ENCODE measurements at places on chromosomes 1 and 21.

- no peak for DNase-seq
These were observed 18.4 kb downstream of the RIT1 start for GRCh38 chr1:155892796-155893195.

- DNase-seq = peak; percentile 68
These were observed 440.9 kb upstream of the ZRANB2 start for GRCh38 chr1:71521655-71522264.

- no peak for DNase-seq
These were observed 3.5 kb downstream of the SLC66A1 start for GRCh38 chr1:19315378-19316198.

- peak; percentile 35 for DNase-seq
These were observed 74.3 kb upstream of the COG2 start for GRCh38 chr1:230568008-230568407.

DNA sequence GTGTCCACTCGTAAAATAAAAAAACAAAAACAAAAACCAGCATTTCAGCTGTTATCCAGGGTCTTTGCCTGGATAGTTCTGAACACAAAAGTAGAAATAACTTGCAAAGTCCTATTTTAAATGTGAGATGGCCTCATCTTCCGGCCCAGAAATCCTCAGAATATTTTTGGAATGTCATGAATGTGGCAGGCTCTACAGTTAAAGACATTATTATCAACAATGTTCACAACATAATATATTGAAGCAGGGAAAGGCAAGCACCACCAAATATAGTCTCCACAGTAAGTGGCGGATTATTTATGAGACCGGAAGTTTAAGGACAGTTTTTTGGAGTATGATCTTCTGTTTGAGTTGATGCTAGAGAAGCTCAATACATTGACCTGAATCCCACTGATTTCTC lies 1.2 kb upstream of the C1orf198 start:
- DNase-seq = no peak

- DNase-seq = peak; percentile 53
These were observed 66.0 kb downstream of the SYDE2 start for GRCh38 chr1:85134583-85135391.

DNA sequence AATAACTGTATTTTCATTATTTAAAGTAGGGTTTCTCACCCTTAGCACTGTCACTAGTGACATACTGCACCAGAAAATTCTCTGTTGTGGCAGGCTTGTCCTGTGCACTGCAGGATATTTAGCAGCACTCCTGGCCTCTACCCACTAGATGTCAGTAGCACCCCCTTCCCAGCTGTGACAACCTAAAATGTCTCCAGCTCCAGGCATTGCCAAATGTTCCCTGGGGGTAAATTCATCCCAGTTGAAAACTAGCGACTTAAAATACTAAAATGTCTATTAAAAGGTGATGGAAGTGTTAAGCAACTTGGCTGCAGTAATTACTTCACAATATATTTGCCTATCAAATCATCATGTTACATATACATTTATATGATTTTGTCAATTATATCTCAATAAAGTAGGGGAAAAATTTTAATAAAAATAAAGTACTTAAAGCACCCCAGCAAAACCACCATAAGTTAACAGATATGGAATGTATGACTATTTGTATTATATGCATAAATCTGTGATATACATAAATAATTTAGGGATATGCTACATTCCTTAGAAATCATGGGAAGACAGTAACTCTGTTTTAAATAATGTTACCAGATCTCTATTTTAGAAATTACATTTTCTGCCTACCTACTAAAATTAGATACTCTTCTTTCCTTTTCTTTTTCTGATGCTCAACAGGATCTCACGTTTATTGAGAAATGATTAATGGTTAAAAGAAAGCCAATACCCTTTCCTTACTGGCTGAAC lies 74.6 kb downstream of the ARID4B start:
- DNase-seq = peak; percentile 85

GRCh38 chr1:209542585-209542984 lies 40.9 kb upstream of the CAMK1G start:
- DNase-seq = no peak

- DNase-seq = peak; percentile 52
These were observed 59.1 kb downstream of the FAAP20 start for GRCh38 chr1:2135441-2135841.

DNA sequence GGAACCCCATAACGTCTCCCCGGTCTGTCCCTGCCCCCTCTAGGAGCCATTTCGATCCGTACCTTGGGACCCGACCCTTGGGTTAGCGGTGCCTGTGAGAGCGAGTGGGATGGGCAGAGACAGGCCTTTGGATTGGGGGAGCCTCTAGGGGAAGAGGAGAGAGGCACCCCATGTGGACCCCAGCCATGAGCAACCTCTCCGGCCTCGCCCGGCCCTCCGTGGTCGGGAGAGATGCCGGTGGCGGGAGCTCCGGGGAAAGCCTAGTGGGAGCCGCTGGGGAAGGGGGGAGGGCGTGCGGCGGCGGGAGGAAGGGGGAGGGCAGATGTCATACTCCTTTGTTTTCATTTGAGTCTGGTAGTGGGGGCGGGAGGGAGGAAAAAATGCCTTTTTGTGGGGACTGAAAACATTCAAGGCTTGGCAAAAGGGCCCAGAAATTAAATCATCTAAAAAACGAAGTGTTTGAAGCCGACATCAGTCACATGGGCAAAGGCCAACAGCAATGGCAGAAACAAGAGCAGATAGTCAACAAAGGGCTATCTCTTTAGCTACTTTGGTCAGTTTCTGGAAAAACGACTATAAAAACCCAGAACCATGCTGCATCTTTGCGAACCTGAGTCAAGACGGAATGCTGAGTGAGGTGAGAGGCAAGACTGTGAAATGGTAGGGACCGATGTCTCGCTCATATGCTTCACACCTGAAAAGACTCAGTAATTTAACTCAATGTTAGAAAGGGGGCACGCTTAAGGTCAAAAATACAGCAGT lies 758 bp downstream of the PTBP2 start:
- peak; percentile 90 for DNase-seq

DNA sequence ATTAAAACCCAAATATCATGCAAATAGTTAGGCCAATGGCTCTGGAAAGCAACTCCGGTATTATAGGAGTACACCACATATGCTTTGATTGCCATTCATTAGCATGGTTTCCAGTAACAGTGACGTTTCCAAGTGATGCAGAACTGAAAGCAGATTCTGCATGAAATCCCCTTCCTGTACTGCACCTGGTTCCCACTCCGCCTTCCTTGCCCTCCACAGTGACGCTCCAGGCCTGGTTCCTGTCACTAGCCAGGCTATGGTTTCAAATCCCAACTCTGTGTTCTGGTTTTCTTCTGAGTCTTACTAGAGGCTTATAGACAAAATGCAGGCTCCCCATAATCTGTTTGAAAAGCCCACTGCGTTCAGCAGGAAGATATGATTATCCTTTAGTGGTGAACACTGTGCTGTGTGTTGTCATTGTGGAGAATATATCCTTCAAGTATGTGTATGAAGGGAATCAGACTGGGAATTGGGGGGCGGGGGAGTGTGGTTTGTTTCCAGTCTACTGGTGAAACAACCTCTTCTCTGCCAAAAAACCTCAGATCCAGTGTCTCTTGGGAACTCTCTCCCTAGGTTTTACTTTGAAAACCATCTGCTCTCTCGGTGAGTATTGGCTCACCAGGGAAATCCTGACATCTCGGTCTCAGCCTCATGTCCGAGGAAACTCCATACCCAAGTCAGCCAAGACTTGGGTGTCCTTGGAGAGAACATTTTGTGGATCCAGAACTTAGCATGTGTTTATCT lies 78.7 kb downstream of the TYW3 start:
- no peak for DNase-seq

GRCh38 chr1:94980582-94981574 lies 54.0 kb upstream of the CNN3 start:
- no peak for DNase-seq

GRCh38 chr1:56302878-56303277 lies 276.5 kb downstream of the PLPP3 start:
- no peak for DNase-seq

DNA sequence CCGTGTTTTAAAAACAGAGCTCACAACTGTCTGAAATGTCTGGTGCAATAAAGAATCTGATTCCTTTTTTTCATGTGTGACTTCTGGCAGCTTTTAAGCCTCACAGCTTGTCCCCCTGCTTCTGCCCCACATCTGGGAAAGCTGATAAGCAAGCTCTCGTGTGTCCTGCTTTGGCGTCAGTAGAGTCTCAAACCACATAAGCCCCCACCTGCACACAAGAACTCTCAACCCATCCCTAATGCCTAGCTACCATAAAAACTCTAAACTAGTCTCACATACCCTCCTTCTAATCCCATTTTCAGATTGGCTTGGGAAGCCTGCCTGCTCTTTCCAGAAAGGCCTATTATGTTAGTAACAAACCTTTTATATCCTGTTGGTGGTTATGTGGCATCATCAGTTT lies 94.6 kb upstream of the DAB1 start:
- DNase-seq = no peak

DNA sequence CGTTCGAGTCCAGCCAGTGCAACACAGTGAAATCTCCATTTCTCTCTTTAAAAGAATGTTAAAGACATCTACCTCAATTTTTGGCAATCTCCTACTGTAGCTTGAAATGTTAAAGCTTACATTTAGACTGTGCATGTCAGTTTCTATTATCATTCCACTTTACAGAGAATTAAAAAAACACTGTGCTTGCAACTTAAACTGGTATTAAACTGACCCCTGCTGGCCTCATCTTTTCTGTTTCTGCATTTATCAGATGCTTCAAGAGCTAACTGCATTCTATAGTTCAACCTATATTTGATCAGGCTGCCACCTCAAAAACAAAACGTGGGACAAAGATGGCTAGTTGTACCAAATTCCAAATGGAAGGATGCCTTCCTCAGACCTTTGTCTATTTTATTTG lies 226.5 kb downstream of the SMYD3 start:
- DNase-seq = peak; percentile 18
